LoVo (cell line): ENCODE measurements at places on chromosomes 11 and 22.

- DNase-seq = no peak
Measured at GRCh38 chr11:122984186-122985011, 2.8 kb upstream of the BSX start.

- DNase-seq = no peak
Measured at GRCh38 chr11:59448484-59448883, 8.3 kb upstream of the OR4D6 start.

DNA sequence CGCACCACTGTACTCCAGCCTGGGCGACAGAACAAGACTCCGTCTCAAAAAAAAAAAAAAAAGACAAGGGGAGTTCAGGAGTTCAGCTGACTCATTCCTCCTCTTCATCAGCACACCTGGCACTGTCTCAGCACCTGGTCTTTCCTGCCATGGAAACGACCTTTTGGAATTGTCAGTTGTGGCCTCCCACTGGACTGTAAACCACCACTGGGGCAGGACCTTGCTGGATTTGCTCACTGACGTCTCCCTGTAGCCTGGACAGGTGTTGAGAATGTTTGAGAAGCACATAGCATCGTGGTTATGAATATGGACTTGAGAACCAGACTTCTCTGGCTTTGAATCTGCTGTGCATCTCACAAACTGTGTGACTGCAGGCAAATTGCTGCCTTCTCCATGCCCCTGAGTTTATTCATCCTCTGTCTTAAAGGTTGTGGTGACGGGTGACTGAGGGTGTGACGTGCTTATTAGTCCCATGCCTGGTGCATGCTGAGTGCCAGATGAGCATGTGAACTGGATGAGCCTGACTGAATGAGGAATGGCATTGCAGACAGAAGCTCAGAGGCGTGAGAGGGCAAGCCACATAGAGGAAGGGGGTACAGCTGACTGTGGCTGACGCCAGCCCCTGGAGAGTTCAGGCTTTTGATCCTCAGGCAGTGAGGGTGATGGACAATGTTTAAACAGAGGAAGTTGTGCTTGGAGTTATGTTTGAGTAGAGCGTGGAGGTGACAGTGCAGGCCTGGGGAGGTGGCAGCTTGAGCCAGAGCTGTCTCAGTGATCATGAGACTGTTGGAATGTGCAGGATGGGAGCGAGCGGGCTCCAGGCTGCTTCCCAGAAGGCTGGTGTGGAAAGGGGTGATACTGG lies 12.7 kb downstream of the TOM1 start:
- DNase-seq = peak; percentile 66

GRCh38 chr11:43901551-43901950 lies 20.9 kb downstream of the ALKBH3 start:
- DNase-seq = no peak

- no peak for DNase-seq
Measured at GRCh38 chr22:41608386-41608785, 12.5 kb downstream of the DESI1 start.

DNA sequence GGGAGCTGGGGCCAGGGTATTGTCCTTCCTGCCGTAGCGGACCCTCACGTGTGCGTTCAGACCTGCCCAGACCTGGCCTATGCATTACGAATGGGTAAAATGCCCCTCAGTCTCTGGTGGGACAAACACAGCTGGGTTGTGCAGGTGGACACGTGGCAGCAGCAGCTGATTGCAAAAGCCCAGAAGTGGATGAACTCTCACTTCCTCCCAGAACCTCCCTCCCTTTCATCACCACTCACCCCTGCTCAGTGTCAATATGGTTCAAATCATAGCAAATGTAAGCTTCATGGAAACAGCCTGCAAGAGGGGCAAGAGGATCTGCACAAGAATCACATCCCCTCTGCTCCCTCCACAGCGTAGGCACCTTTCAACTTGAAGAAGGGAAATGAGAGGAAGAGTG lies 352.1 kb downstream of the OPCML start:
- no peak for DNase-seq

GRCh38 chr11:102476812-102477211 lies 24.2 kb upstream of the TMEM123 start:
- DNase-seq = peak; percentile 37

- peak; percentile 84 for DNase-seq
Measured at GRCh38 chr11:67054836-67055523, 1.7 kb upstream of the RHOD start.

DNA sequence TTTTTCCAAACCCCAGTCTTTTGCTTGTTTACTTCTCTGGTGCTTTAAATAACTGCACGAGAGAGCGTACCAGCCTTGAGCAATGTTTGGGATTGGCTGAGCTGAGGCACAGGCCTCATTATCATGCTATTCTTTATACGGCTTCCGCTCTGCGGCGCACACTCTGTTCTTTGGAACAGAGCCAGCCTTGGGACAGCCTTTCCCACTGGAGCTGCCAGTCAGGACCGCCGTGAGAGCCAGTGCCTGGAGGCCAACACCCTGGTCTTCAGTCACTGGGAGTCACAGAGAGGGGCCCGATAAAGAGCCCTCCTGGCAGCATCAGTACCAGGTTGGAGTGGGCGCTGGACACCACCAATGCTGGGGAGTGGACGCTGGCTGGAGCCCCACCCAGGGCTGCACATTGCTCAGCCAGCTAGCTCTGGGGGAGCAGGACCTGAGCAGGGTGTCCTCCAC lies 125.6 kb downstream of the BCR start:
- no peak for DNase-seq

GRCh38 chr22:24525416-24526037 lies 29.4 kb downstream of the GUCD1 start:
- DNase-seq = peak; percentile 73

DNA sequence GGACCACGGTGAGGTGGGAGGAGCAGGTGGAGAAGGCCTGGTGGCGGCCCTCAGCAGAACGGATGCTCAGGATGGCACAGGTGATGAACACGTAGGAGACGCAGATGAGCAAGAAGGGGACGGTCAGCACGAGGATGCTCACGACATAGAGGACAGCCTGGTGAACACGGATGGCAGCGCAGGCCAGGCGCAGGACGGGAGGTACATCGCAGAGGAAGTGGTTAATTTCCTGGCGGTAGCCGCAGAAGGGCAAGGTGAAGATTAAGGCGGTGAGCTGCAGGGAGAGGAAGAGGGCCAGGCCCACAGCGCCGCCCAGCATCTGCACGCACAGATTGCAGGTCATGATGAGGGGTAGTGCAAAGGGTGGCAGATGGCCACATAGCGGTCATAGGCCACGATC lies 24.0 kb upstream of the OR10W1 start:
- no peak for DNase-seq

- no peak for DNase-seq
Measured at GRCh38 chr11:116851626-116852025, 14.2 kb upstream of the APOA1 start.

DNA sequence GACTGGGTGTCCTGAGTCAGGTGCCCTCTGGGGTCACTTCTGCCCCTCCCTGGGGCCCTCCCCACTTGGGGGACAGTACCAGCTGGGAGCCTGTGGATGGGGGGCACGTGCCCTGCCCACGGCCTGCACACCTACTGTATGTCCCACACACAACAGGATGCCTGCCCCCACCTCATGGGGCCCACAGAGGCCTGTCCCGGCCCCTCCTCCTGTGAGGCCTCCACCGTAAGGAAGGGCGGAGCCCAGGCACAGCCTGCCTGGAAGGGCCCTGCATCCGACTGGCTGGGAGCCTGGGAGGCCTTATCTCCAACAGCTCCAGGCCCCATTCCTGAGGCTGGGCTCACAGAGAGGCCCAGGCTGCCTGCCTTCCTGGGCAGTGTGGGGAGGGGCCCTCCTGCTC lies 47.8 kb downstream of the BRSK2 start:
- DNase-seq = no peak

DNA sequence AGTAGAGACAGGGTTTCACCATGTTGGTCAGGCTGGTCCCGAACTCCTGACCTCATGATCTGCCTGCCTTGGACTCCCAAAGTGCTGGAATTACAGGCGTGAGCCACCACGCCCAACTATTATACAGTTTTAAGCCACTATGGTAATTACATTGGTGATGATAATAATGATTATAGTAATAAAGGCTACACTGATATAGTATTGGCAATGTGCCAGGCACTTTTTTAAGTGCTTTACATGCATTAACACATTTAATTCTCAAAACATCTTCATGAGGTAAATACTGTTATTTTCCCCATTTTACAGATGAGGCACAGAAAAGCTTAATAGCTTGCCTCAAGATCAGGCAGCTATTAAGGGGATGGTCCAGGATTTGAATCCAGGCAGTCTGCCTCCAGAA lies 222.5 kb downstream of the SOX6 start:
- no peak for DNase-seq

- DNase-seq = no peak
Measured at GRCh38 chr22:42930810-42931420, 73.8 kb upstream of the ARFGAP3 start.

DNA sequence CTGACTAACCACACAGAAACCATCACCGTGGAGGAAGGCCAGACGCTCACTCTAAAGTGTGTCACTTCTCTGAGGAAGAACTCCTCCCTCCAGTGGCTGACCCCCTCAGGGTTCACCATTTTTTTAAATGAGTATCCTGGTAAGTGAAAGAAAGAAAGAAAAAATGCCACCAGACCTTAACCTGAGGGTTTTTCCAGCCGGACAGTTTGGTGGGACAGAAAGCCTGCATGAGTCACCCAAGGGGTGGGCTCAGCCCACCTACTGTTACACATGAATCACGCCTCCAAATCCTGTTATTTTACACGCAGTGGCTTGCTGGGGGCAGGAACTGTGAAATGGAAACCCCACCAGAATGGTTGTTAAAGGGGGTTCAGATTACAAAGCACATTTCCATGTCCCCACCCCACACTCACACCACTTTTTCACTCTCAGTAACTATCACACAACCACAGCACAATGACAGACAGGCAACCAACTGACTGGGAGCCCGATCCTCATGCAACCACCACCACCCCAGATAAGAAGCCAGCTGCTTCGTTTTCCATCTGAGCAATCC lies 11.9 kb downstream of the CRTAM start:
- DNase-seq = no peak

GRCh38 chr22:37747715-37748100 lies 50.9 kb downstream of the TRIOBP start:
- DNase-seq = no peak

- no peak for DNase-seq
Measured at GRCh38 chr11:71548716-71549151, 514 bp downstream of the KRTAP5-9 start.

- no peak for DNase-seq
Measured at GRCh38 chr11:3052109-3052479, 5.1 kb downstream of the CARS1 start.

- no peak for DNase-seq
Measured at GRCh38 chr11:20089367-20089766, 70.9 kb downstream of the DBX1 start.

DNA sequence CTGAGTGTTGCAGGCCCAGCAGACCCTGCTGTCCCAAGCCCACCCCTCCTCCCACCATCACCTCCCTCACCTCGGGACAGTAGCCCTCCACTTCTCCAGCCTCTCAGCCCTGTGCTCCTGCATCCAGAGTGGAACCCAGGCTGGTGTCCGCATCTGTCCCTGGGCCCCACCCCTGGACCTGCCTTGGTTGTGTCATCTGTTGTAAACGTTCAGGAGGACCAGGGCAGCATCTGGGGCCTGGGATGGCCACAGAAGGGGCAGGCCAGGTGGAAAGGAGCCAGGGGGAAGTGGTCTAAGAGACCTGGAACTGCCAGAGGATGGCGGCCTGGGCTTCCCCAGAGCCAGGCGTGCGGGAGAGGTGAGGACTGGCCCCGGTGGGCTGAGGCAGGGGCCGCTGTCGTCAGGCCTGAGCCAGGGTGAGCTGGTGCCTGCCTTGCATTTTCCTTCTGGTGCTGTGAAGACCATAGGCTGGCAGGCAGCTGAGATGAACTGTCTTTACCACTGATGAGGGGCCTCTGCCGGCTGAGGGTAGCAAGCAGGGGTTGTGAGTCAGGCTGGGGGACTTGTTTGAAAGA lies 26.1 kb upstream of the MGAT3 start:
- DNase-seq = no peak

DNA sequence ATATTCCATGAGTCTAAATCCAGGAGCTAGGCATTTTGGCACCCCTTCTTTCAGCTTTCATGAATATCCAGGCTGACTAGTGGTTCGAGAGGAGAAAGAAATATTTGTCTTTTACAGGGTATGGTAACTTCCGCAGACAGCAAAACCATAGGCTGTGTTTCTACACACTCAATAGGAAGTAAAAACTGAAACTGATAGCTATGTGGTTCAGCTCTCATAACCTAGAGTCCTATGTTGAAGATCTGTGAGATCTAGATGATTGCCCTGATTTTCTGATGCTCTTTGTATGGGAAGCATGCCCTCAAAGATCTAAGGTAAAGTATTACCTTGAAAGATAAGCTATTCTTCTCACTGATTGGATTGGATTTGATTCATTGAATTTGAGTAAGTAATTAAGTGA lies 118.3 kb downstream of the CD44 start:
- no peak for DNase-seq
